ENCODE measurements at places on chromosomes 6 and 20.

DNA sequence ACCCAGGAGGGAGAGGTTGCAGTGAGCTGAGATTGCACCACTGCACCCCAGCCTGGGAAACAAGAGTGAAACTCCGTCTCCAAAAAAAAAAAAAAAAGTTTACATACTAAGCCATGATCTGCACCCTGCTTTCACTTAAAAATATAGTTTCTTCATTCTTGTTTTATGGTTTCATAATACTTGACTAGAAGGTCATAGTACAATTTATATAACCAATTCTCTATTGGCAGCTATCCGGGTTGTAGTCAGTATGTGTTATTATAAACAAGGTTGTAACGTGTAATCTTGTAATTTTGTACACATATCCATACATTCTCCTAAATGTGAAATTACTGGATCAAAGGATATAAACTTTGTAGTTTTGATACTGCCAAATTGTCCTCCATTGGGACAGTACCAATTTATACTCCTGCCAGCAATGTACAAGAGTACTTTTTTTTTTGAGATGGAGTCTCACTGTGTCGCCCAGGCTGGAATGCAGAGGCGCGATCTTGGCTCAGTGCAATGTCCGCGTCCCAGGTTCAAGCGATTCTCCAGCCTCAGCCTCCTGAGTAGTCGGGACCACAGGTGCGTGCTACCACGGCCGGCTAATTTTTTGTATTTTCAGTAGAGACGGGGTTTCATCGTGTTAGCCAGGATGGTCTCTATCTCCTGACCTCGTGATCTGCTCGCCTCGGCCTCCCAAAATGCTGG lies 144.8 kb downstream of the GJA10 start:
- no peak for DNase-seq

DNA sequence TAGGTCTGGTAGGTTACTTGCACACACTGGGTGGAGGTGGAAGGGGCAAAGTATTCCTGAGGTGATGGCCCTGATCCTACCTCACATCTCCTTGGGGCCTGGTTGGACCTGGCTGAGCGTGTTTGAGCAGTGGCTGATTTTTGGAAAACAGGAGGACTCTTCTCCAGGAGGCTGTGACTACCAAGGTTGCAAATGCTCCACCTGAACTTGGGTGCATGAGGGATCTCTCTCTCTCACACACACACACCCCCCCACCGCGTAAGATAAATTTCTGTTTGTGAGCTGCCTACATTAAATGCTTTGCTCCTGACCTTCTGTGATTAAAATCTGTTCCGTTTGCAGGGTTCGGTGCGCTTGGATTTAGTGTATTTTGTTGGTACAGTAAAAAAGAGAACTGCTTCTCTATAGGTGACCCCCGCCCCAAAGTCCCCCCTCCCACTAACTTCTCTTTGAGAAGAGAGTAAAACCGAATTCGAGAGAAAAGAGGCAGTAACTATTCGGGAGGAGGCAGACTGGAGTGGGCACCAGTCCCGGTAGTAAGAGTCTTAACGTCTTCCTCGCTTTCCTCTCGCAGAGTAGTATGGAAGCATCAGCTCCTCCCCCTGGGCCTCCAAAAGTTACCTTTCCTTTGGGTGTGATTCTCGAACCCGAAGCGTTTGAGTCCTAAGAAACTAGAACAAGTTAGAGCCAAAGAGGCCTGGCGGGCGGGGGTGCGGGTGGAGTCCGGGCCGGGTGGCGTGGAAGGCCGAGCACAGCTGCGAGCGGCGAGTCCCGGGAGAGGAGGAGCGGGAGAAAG lies 585 bp upstream of the DSE start:
- no peak for DNase-seq

- peak; percentile 55 for DNase-seq
These were observed 100.7 kb upstream of the PTPN1 start for GRCh38 chr20:50409495-50409894.

- DNase-seq = peak; percentile 39
These were observed 23.4 kb upstream of the RNF144B start for GRCh38 chr6:18363746-18364145.

DNA sequence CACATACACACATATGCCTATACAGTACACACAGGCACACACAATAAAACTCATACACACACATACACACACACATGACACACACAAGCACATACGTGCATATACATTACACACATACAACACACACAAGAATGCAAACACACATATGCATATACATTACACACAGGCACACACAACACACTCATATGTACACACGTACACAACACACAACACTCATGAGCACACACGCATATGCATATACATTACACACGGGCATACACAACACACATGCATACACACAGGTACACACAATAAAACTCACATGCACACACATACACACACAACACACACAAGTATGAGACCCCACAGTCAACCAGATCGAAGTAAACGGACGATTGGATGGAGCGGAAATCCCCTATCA lies 238.2 kb downstream of the ERMARD start:
- no peak for DNase-seq

GRCh38 chr20:63894358-63895201 lies at the start of gene DNAJC5:
DNAJC5 (plus strand) TSS chr20:63895126; CDS start chr20:63928346, 33,220 bp downstream.
- DNase-seq = peak; percentile 92

GRCh38 chr6:45921691-45922281 lies 93.9 kb downstream of the CLIC5 start:
- peak; percentile 17 for DNase-seq

GRCh38 chr6:33344701-33345697 lies 27.5 kb upstream of the ZBTB22 start:
- peak; percentile 84 for DNase-seq

DNA sequence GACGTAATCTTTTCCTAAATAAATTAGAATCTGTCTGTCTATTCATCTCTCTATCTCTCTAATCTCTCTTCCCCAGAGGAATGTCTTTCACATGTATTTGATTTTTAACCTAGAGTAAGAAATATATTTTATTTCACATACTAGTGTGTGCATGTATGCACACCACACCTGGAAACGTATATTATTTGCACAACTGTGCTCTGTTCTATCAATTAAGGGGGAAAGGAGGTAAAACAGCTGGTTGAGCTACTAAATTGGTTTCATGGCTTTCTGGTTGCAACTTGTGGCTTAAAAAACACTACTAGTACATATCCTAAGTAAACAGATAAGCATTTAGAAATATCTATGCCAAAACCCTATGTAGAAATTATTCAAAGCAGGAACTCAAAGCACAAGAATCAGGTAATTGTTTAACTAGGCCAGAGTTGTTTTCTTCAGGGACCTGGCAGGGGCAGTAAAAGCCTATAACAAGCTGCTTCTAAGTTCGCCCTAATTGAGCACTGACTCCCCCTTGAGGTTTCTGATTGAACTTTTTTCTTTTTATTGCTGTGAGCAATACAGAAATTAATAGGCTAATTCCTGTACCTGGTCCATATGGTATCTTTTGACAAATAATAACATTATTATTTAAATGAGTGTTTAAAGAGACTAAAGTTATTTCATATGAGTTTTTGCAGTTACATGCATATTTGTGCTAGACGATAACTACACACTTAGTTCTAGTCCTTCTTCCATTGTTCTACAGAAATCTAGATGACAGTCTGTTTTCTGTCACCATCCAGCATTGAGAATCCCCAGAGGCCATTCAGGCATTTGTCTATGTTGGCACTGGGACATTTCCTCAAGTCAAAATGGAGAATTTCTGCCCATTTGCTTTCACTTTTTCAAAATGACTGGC lies 88.6 kb downstream of the MCHR2 start:
- peak; percentile 41 for DNase-seq

GRCh38 chr6:106444777-106445507 lies 84.4 kb downstream of the CRYBG1 start:
- peak; percentile 79 for DNase-seq

DNA sequence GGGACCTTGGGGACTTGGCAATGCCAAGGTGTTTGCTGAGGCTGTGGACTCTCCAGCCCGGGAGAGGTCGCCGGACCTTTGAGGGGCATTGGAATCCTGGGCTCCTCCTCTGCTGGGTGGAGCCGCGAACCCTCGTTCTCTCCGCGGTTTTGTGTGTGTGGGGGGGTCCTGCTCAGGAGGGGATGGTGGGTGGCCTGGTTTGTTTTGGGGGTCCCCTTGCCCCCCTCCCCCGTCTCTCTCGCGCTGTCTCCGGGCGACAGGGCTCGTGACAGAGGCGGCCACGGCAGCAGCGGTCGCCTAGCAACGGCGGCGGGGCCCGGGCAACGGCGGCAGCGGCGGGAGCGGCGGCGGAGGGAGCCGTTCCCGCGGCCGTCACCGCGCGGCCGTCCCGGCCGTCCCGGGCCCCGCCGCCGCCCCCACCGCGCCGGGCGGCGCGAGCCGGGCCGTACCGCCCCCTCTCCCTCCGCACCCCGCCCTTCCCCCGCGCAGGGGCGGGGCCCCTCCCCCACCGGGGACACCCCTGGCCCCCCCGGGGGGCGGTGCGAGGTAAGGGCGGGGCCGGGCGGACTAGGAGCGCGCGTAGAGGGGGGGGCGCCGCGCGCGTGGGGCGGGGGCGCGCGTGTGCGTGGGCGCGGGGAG lies 7.8 kb downstream of the SYNGAP1 start:
- no peak for DNase-seq

DNA sequence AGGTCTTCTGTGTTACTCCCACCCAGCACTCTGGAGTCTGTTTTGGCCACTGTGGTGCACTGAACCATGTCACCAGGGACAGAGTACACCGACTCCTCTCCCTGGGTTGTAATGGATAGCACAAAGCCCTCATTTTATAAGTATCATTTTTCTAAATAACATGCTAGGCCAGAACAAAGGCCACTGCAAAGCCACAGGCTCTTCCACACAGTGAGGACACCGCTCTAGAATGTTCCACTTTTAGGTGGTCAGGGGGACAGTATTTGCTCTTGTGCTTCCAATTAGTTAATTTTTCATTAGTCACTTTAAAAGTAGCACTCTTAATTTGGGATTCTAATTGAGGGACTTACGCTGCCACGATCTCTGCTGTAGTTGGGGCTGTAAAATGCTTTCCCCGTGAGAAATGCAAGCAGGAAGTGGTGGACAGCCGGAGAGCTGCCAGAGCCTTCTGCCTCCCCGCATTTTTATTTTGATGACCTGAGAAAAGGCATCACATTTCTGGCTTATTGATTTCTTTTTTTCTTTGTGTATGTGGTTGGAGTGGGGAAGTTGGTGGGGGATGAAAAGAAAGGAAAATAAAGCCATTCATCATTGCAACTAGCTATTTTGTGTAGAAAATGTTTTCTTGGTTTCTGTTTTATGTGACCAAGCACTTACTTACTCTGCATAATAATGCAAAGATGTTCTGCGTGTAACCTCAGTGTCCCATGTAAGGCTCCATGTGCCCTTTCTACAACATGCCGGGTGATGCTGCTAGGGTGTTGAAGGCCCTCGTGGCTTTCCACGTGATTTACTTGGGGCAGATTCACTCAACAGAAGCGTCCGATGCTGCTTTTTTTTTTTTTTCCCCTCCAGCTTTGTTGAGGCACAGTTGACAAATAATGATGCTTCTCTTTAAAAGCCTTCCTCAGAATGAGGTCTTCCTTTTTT lies 195.9 kb downstream of the SASH1 start:
- DNase-seq = peak; percentile 51

GRCh38 chr20:57211406-57211805 lies 55.0 kb downstream of the BMP7 start:
- DNase-seq = no peak

DNA sequence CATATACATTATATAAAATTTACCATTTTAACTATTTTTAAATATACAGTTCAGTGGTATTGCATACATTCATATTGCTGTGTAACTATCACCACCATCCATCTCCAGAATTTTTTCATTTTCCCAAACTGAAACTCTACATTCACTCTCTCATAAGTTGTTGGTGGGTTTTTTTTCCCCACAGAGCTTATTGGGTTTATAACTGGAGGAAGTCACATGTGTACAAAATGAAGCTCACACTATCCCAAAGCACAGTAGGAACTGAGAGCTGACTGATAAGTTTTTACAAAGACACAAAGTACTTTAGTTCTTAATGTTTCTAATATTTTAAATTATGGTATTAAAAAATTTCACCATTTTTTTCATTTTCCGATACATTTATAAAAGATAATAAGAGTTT lies 78.8 kb upstream of the TNFAIP3 start:
- DNase-seq = no peak

GRCh38 chr20:40331807-40332560 lies 357.1 kb downstream of the MAFB start:
- peak; percentile 6 for DNase-seq

DNA sequence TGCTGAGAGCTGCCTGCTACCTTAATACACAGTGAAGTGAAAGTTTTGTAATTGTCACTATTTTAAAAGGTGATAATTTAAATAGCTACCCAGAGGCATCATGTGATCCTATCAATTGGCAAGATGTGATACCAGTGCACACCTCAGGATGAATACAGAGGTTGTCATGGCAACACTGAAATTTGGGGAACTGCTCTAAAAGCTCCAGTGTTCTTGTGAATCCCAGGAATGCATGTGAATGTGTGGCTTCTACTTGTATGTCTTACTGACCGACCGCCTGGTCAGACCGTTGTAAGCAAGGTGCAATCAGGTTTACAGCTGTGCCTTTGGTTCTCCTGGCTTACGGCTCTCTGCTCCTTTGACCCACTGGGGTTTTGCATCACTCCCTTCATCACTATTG lies 146.3 kb upstream of the GJE1 start:
- no peak for DNase-seq

DNA sequence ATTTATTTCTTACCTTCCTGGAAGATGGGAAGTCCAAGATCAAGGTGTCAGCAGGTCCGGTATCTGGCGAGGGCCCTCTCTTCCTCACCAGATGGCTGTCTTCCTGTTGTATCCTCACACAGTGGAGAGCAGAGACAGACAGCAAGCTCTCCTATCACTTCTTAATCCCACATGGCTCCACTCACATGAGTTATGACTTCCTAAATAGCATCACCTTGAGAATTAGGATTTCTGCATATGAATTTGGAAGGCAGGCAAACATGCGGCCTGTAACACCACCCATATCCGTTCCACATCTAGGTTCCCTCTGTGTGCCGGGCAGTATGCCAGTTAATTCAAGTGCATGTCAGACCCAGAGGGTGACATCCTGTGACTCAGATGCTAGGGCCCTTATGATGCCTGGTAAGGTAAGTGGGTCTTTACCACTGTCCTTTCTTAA lies 2.1 kb downstream of the RAET1E start:
- peak; percentile 82 for DNase-seq

DNA sequence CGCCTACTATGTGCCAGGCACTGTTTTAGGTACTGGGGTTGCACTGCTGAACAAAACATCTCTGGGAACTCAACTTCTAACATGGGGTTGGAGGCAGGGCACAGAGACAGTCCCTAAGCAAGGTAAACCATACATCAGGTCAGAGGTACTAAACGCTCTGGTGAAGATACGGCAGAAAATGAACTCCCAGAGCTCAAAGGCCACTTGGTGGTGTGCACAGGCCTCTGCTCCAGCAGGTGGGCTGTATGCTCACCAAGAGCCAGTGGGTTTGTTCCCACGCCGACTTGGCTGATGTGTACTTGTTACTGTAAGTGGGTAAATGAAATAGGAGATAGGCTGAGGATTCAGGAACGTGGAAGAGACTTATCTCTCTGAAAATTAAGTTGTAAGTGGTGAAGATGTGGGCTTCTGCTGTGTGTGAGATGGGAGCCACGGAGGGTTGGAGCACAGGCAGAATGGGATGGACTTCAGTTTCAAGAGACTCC lies 133.4 kb downstream of the PREX1 start:
- no peak for DNase-seq
